Progenitor cell of endocrine pancreas (in vitro differentiated cells): ENCODE measurements at places on chromosomes 3 and 15. TPM values are rescaled to one million over a fixed set of nuclear protein-coding genes. Genes with fewer than 3 reads are reported as not detected.

DNA sequence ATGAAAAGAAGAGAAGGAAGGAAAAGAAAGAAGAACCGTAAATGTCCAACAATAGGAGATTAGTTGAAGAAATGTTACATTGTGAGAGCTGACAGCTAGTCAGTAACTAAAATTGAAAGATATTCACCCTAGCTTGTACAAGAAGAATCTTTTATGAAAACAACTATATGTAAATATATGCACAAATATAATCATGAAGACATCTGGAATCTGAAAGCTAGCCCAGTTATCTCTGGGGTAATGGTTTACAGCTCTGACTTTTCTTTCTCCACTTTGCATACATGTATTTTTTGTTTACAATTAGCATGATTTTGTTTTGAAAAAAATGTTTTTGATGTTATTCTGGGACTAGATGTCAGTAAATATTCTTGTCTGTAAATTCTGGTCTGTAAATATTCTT lies 37.1 kb upstream of the ADAMTSL3 start:
- no peak for DNase-seq

DNA sequence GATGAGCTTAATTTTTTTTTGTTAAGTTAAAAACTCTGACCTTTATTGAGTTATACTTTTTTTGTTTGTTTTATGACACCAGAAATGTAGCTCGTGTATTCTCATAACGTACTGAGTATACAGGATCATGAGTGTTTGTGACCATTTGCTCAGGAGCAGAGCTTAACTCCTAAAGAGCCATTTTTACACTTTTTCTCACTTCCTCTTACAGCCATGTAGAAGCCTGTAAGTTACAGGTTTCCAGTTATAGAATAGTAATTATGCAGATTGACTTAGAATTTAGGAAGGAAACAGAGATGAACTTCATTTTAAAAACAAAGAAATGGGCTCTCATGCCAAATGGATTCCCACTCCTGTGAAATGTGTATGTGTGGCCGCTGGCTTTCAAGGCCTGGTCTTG lies 151.7 kb downstream of the MCTP2 start:
- no peak for DNase-seq

DNA sequence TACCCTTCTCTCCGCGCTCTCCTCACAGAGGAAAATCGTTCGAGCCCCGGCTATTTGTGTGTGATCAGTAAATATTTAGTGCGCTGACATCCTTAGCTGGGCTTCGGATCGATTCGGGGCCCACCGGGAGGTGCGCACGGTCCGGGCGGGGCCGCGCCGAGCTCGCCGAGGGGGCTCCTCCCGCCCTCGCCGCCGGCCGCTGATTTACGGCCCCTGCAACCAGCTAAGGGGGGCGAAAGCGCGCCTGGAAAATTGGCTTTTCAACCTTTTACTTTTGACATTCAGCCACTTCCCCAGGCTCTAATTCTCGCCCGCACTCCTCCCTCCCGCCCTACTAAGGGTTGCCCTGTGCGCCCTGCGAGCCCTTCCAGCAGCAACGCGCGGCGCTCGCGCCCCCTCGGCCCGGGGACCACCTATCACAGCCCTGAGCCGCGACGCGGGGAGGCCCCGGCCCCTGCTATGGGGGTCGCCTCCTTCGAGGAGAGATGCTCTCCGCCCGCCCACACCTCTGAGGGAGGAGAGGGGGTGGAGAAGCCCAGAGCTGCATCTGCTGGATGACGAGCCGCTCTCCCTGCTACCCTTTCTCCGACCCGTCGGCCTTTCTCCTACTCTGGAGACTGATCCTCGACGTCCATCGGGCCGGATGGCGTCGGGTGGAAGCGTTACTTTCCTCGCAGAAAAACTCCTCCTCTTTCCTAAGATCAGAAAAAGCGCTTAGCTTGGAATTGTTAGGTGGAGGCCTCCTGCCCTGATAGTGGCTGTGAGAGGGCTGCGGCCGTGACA lies 7.8 kb upstream of the NR2F2 start:
- peak; percentile 61 for DNase-seq

- no peak for DNase-seq
Observed at GRCh38 chr15:56608140-56608778, 125.0 kb downstream of the ZNF280D start.

DNA sequence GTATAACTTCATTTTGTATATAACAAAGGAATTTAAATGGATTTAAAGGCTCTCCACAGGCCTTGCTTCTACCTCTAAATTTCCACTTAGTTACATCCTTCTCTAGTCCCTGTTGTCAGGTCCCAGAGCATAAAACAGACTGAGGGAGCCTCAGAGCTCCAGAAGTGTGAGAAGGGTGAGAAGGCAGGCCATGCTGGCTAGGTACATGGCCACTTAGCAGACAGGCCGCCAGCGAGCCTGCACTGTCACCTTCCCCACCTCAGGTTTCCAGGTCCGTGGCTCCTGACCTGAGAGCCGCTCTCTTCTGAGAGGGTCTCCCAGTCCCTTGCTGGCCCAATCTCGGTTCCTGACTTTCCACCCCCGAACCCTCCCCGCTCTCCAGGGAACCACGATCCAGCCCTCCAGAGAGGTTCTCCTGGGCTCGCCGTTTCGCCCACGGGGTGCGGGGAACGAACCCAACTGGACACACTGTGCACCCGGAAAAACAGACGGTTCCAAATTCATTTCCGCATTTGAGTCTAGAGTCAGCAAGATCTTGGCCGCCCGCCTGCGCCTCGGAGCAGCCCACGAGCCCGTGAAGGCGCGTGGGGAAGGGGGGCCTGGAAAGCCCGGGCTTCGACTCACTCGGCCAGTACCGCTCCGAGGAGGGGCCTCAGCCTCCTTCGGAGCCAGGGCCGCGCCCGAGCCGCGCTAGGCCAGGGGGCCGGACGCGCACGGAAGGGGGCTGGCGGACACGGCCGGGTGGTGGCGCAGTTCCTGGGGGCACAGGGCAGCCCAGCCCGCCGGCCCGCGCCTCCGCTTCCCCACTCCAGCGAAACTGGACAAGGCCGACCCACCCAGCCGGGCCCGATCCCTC lies 16.7 kb upstream of the SOX2 start:
- DNase-seq, result no peak

DNA sequence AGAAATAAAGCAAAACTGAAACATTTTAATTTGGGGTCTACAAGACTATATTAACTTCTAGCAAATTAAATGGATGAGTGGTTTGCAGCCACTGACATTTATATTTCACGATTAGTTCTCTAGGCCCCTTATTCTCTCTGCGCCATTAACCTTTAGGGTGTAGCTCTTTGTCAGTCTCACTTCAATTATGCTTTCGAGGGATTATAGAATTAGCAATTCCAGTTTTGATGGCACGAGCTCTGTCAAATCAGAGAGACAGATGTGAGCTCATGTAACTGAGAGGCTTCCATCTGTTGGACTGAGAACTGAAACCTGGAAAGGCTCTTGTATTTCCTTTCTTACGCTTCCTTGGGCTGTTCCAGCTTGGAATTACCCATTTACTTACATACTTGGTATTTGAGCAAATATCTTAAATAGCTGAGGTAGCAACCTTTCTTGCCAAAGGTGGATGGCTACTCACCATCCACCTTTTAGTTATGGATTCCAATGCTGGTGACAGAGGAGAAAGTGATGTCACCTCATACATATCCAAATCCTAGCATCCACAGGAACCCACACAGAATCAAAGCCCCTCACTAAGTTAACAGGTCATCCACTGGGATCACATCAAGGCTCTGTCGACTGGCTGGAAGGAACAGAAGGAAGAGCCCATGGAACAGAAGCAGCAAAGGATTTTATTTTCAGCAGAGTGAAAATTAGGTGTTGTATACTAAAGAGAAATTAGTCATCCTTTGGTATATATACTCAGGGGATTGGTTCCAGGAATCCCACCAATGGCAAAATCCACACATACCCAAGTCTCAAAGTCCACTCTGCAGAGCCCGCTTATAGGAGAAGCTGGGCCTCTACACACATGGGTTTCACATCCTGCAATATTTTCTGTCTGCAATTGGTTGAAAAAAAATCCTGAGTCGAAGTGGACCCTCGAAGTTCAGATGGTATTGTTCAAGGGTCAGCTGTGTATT lies 20.8 kb downstream of the VGLL4 start:
- no peak for DNase-seq

DNA sequence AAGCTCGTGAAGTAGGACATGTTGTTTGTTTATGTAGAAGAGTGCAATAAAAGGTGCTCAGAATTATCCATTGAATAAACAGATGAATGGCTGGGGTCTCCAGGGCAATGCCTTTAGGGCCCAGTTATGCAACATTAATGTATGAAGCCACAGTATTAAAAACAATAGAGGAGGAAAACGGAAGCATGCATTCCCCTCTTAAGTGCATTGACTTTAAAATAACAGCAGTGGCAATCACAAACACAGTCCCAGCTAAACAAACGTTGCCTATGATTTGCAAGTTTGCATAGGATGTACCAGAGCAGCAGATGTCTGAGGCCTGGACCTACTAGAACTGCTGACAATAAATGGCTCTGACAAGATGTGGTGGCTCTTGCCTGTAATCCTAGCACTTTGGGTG lies 60.6 kb upstream of the GCNT3 start:
- no peak for DNase-seq

GRCh38 chr15:77019521-77020331 lies 24.8 kb downstream of the PSTPIP1 start:
- DNase-seq, result no peak

GRCh38 chr3:33063651-33064051 lies 33.3 kb downstream of the GLB1 start:
- no peak for DNase-seq

- peak; percentile 5 for DNase-seq
Observed at GRCh38 chr3:42500091-42500490, 2.4 kb upstream of the VIPR1 start.

DNA sequence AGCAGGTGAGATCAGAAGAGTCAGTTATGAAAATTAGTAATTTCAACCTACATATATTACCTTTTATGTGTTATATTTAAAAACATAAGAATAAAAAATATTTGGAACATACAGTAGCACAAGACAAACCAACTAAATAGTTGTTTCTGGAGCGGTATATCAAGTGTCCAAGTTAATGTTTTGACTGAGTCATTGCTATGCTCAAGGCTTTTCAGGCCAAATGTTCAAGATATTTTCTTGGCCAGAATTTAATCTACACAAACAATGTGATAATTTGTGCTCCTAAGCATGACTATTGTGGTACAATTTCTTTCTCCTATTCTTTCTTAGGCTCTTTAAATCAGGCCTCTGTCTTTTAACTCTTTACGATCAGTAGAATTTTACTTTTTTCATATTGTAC lies 412.4 kb downstream of the RAP2B start:
- DNase-seq, result no peak

DNA sequence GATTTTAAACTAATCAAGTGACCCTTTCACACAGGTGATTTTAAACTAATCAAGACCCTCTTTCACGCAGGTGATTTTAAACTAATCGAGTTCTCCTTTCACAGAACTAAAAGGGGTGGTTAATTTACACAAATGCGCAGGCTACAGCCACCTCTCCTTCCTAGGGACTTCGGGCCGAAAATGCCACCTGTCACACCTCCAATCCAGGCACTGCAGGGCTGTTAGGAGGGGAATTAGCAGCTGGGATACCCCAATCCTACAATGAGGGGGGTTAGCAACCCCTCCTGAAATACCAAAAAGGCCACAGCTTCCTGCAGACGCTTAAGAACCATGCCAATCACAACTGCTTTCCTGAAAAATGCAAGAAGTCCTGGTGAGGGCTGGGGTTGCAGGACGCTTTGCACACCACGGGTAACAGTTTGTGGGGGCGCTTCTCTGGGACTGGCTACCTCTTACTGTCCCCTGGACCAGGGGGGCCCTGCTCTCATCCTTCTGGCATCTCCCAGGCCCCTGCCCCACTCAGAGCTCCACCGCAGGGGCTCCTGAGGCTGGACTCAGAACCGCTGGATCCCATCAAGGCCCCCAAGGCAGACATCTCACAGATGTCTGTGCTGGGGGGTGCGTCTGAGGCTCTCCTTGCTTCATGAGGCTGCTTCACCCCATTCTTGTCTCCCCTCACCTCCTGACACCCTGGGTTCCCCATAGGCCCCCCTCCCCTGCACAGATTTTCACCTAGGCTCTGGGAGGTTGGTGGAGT lies 145.9 kb downstream of the OR4M2 start:
- DNase-seq, result peak; percentile 4

DNA sequence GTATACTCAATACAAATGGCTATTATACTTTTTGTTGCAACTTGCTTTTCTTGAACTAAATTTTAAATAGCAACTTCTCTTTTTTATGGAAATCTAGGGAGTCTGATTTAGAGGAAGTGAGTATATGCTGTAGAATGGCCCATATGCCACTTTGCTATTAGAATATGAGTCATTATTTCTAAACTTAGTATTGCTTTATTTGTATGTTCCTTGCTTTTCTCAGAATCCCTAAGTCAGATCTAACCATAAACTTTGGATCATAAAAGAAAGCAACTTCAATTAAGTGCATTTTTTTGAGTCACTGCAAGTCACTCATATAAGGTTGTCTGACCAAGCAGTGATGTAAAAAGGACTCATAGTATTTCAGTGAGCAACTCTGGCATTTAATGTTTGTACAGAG lies 17.5 kb upstream of the SPTSSB start:
- DNase-seq, result no peak

GRCh38 chr15:85671156-85671555 lies 123.6 kb downstream of the KLHL25 start:
- DNase-seq, result no peak

- no peak for DNase-seq
Observed at GRCh38 chr3:132880986-132881385, 157.2 kb upstream of the TMEM108 start.

DNA sequence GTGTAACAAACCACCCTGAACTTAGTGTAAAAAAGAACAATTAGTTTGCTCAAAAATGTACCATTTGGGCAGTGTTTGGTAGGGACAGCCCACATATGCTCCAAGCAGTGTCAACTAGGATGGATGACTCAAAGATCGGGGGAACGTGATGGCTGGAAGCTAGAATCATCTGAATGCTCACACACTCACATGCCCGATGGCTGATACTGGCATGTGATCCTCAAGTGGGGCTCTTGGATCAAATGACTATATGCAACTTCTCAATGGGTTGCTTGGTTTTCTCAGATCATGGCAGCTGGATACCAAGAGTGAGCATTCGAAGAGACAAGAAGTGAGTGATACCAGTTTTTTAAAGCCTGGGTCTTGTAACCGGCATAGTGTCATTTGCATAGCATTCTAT lies 335.9 kb upstream of the KCNMB2 start:
- DNase-seq, result no peak

- no peak for DNase-seq
Observed at GRCh38 chr3:177321819-177322218, 124.5 kb upstream of the TBL1XR1 start.

Gene RASGRP1
- total RNA-seq, result 1.5 and 1.7 TPM in 2 replicates

Gene SPATA12
- 0.14 and 0.16 TPM in 2 replicates for total RNA-seq

Gene LEKR1
- 2.4 and 4.1 TPM in 2 replicates for total RNA-seq

Gene ALS2CL
- 3.5 and 3.7 TPM in 2 replicates for total RNA-seq

Gene EEF1AKMT4
- total RNA-seq, result 3.9 and 4.5 TPM in 2 replicates

Gene CCR4
- total RNA-seq, result not detected in 2 replicates

Gene CLEC3B
- total RNA-seq, result not detected in 2 replicates

Gene FANCD2OS
- total RNA-seq, result not detected in 2 replicates

Gene CHRNA3
- total RNA-seq, result 0.29 and 1.5 TPM in 2 replicates

Gene PPP4R2
- total RNA-seq, result 117 and 130 TPM in 2 replicates

Gene GABRR3
- not detected in 2 replicates for total RNA-seq
